ENCODE measurements at places on chromosomes 1 and 21.

DNA sequence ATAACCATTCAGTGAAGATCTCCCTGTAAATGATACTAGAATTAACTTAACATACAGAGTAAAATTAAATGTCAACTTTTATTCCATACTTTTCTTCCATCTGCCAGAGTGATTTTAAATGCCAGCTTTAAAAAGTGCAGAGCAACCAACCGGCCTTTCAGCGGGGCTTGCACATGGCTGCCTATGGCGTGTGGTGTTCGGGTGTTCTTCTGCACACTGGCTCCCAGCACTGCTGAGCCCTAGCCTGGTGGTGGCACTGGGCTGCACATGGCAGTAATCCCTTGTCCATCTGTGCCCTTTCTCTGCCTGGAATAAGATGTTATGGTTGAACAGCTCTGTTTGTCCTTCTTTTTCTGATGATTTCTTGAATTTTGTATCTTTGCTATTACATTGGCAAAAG is 156.3 kb downstream of the SNX7 start:
- no peak for DNase-seq

- DNase-seq: no peak
These were observed 97.6 kb downstream of the PROX1 start for GRCh38 chr1:214085325-214085724.

DNA sequence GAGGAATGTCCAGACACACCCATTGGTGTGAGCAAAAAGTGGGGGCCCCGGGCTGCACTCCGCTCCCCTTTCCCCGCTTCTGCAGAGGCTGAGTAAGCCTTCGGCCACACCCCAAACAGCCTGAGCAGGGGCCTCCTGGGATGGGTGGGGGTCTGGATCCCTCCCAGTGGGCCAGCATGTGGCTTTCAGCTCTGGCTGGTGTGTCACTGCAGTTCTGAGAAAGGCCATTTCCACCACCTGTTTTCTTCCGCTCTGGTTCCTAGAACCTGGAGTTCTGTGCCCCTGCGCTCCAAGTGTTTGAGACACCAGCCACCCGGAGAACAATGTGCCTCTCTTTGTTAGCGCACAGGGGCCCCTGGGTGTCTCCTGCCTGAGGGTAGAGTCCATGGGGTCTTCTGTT is 30.9 kb downstream of the SLC37A1 start:
- no peak for DNase-seq

- no peak for DNase-seq
These were observed 46.2 kb upstream of the COL18A1 start for GRCh38 chr21:45358711-45359310.

DNA sequence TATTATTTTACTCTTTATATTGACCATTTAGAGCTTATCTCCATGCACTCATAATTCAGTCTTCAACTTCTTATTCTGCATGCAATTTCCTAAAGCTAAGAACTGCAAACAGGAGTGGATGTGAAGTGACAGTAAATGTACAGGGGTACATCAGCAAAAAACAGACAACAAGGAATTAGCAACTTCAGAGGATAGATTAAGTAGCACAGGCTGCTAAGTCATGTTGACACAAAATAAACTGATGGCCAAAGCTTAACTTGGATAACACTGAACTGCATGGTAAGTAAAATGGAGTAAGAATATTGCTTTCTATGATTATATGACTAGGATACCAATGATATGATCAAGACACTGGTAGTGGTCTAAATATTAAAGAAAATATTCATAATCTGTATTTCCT is 66.5 kb downstream of the USP24 start:
- DNase-seq: no peak

DNA sequence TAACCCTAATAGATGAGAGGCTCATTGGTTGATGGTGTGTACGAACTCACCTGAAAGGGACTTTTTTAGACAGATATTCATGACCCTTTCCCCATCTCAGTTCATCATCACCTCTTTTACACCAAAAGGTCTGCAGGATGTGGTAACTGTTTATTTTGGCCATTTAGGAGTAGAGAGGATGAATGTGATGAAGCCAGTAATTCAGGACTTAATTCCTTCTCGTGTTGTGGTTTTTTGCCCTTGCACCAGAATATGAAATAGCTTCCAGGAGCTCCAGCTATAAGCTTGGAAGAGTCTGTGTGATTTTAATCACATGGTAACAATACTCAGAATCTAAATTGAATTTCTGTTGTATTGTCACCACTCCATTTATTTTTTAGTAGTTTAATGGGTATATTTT is 189.4 kb upstream of the KCTD3 start:
- no peak for DNase-seq

- DNase-seq: no peak
These were observed 17.7 kb upstream of the KLHDC7A start for GRCh38 chr1:18463063-18463462.

GRCh38 chr1:180136331-180136967 is 18.2 kb upstream of the QSOX1 start:
- DNase-seq: no peak

- no peak for DNase-seq
These were observed 2.0 kb downstream of the ATP13A2 start for GRCh38 chr1:17009706-17010105.

DNA sequence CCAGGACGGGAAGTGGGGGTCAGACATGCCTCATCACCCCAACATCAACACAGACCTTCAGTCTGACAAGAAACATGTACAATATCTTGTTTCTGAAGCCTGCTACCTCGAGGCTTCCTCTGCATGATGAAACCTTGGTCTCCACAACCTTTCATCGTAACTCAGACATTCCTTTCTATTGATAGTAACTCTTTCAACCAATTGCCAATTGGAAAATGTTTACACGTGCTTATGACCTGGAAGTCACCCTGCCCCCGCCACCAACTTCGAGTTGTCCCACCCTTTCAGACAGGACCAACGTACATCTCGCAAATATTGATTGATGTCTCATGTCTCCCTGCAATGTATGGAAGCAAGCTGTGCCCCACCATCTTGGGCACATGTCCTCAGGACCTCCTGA is 159.5 kb downstream of the ETS2 start:
- peak; percentile 30 for DNase-seq

- peak; percentile 27 for DNase-seq
These were observed 58.6 kb upstream of the ZNF281 start for GRCh38 chr1:200468264-200469001.

GRCh38 chr1:208006258-208006920 is 95.5 kb upstream of the CD34 start:
- DNase-seq: no peak

GRCh38 chr1:51627672-51628071 is 10.8 kb downstream of the OSBPL9 start:
- DNase-seq: peak; percentile 70

- no peak for DNase-seq
These were observed 422.7 kb downstream of the SIPA1L2 start for GRCh38 chr1:232207073-232207866.

GRCh38 chr1:75992312-75992711 is 60.1 kb upstream of the ASB17 start:
- DNase-seq: no peak

- DNase-seq: peak; percentile 48
These were observed 4.2 kb upstream of the COL6A1 start for GRCh38 chr21:45977396-45977795.

DNA sequence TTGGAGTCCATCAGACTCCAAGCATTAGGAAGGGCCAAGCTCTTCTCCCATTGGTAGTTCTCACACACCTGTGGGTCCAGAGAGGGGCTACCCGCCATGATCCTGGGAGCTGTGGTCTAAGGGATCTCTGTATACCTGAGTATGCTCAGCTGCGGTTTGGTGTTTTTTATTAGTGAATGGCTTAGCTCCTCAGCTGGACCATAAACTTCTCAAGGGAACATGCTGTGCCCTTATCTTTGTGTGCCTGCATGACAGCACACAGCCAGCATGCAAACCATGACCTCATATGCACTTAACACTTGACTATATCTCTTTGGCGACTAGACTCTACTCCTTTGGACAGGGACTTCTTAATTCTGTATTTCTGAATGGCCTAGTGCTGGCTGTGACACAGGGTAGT is 94.5 kb downstream of the CD58 start:
- DNase-seq: no peak

GRCh38 chr1:209686322-209686721 is 11.1 kb downstream of the G0S2 start:
- no peak for DNase-seq

- no peak for DNase-seq
These were observed 71.4 kb upstream of the COG2 start for GRCh38 chr1:230570724-230571360.

GRCh38 chr1:41880261-41880660 is 38.5 kb downstream of the HIVEP3 start:
- no peak for DNase-seq

DNA sequence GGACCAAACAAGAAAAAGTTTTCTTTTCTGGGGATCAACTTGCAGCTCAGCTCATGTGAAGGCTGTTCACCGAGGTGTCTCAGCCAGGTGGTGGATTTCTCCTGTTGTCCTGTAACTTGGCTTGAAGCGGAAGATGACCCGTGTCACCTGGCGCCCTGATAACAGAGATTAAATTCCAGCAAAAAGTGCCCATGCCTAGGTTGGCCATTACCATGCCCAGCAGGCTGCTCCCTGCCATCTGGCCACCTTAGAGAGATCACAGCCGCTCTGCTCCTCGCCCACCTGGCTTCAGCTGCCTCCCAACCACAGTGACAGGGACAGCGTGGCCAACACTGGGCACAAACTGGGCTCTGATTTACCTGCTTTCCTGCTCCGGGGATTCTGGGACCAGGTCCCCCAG is 149.5 kb downstream of the ZBTB18 start:
- DNase-seq: no peak

GRCh38 chr1:185973645-185974044 is 239.5 kb downstream of the HMCN1 start:
- DNase-seq: peak; percentile 97

GRCh38 chr1:178438432-178438831 is 58.3 kb downstream of the CLEC20A start:
- DNase-seq: peak; percentile 25

DNA sequence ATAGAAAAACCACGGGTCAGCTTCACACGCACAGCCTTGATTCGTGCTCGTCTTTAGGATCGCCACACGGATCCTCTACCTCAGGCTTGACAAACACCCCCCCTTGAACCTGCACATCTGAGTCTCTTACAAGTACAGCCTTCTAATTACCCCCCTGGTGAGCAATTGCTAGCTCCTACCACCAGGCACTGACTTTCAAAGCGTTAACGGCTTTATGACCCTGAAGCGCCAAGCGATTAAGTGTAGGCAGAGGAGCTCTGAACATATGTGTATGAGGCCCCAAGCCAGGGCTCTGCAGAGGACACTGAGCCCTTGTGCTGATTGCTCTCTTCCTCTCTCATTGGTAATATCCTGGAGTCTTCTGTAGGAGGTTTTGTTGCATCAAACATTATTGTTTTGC is 55.7 kb upstream of the EPHA8 start:
- DNase-seq: no peak

DNA sequence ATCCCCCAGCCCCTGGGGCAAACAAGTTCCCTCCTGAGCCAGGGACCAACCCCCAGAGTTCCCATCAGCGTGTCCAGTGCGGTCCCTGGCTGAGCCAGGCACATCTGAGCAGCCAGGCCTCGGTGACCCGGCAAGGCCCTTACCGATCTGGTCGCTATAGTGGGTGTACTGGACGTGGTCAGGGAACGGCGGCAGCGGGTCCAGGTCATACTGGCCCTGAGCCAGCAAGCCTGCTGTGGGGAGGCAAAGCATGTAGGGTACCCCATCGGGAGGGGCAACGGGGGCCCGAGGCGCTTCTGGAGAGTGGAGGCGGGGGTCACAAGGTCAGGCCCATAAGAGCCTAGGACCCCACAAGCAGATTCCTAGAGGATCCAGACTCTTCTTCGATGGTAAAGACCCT is 3.5 kb downstream of the MFAP2 start:
- DNase-seq: no peak

DNA sequence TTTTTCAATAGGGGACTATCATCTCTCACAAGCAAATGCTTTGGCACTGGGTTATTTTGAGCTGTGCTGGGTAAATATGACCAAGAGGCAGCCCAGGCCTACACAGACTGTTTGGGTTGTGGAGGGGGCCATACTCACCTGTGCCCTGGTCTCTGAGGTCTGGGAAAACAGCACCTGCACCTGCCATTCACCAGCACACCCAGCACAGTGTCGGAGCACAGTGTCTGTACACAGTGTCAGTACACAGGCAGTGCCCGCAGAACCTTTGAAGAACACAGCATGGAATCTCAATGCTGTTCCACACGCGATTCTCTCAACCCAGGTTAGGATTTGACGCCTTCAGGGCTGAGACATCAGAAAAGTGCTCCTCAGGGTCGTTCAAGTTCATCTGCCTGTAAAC is 35.0 kb upstream of the FAM89A start:
- no peak for DNase-seq

DNA sequence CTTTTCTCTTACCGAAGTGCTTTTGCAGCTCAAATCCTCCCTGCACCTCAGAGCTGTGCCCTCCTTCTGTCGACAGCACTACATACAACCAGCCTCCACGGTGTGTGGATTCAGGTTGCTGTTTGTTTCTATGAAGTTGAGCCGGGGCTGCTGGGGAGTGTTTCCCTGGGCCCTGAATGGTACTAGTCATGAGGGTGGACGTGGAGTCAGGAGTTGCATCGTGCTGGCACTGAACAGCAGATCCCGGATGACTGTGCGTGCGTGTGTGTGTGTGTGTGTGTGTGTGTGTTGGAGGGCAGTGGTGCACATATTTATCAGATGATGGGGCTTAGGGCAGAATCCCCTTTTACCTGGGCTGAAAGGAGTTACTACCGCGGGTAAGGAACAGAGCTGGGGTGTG is 47.0 kb downstream of the ACTL8 start:
- peak; percentile 50 for DNase-seq

DNA sequence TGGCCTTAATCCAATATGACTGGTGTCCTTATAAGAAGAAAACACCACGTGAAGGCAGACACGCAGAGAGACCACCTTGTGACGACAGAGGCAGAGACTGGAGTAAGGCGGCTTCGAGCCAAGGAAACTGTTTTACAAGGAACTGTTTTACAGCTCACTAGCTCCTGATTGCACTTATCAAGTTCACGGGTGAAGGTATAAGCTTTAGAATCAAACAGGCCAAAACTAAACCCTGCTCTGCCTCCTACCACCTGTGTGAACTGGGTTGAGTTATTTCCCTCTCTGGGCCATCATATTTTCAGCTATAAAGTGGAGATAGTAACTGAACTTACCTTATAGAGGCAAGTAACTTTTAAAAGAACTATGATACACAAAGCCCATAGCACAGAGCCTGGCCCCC is 166.9 kb upstream of the NFIA start:
- DNase-seq: no peak

GRCh38 chr1:3729594-3730542 is 22.4 kb upstream of the CCDC27 start:
- no peak for DNase-seq

- no peak for DNase-seq
These were observed 200.5 kb downstream of the TOMM20 start for GRCh38 chr1:234927971-234928640.

GRCh38 chr1:6098303-6099215 is 52.9 kb downstream of the KCNAB2 start:
- DNase-seq: peak; percentile 74

- DNase-seq: no peak
These were observed 3.8 kb downstream of the TRPM2 start for GRCh38 chr21:44357064-44357837.

- DNase-seq: peak; percentile 77
These were observed 33.5 kb downstream of the EPHA2 start for GRCh38 chr1:16122350-16122881.
